ENCODE measurements at places on chromosomes 12 and 14.

- no peak for DNase-seq
Observed at GRCh38 chr12:41497409-41497808, 309.3 kb downstream of the PDZRN4 start.

DNA sequence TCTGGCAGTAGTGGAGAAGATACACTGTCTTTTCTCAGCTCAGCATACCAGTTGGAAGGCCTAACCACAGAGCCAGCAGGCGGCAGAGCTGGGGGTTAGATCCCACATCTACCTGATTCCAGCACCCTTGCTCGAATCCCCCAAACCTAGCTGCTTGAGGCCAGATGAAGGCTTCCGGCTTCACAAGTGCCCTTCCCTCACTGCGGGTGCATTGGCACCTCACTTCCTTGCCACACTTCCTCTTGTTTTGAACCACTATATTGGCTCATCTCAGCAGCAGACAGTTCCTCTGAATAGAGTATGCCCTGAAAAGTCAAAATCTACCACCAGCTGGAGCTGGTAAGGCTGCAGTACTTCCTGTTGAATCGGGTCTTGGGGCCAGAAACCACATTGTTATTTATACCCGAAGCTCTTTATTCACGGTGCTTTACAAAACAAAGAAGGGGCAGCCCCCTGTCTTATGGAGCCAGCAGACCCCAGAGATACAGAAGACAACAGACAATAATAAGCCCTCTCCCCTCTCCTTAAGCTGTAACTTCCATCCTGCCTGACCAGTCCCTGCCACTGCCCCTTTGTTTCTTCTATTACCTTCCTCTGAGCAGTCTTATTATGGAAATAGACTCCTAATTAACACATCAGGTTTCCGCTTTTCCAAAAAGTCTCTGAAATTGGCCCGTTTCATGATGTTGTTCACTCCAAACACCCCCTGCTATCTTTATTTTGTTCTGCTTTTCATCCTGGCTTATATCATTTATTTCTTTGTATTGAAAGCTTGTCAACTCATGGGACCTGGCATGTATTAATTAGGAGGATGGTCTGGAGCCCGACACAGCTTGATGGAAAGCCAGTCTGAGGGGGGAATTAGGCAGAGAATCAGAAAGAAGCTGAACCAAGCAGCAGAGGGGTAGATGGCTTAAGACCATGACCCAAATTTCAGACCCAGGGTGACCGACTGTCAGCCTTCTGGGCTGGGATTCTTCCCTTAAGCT lies 233.5 kb downstream of the EFCAB11 start:
- DNase-seq, result no peak

GRCh38 chr12:14138495-14138894 lies 157.1 kb upstream of the GRIN2B start:
- DNase-seq, result no peak

GRCh38 chr12:8157484-8158198 lies 826 bp downstream of the ZNF705A start:
- DNase-seq, result no peak

- no peak for DNase-seq
Observed at GRCh38 chr12:29026419-29026818, 122.7 kb upstream of the FAR2 start.

DNA sequence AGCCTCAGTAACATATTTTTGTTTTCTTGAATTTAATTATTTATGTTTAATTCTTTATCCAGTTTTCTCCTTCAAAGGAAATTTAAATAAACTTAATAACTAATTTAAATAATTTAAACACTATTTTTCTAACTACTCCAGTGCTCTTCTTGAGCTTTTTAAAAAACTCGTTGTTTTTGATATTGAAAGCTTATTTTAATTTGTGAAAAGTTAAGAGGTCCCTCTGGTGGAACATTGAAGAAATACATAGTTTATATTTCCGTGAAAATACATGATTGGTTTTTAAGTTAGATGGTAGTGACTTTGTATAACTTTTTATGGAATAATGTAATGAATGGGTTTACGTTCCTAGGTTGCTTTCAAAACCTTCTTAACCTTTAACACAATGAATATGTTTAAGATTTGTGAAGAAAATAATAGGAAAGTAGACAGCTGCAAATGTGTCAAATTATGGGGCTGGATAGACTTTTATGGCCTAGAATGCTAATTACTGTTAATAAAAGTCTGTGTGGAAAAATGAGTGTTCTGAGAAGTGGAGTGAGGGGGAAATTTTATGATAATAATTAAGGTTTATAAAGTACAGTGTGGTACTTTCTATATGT lies 45.9 kb upstream of the MSRB3 start:
- DNase-seq, result no peak

DNA sequence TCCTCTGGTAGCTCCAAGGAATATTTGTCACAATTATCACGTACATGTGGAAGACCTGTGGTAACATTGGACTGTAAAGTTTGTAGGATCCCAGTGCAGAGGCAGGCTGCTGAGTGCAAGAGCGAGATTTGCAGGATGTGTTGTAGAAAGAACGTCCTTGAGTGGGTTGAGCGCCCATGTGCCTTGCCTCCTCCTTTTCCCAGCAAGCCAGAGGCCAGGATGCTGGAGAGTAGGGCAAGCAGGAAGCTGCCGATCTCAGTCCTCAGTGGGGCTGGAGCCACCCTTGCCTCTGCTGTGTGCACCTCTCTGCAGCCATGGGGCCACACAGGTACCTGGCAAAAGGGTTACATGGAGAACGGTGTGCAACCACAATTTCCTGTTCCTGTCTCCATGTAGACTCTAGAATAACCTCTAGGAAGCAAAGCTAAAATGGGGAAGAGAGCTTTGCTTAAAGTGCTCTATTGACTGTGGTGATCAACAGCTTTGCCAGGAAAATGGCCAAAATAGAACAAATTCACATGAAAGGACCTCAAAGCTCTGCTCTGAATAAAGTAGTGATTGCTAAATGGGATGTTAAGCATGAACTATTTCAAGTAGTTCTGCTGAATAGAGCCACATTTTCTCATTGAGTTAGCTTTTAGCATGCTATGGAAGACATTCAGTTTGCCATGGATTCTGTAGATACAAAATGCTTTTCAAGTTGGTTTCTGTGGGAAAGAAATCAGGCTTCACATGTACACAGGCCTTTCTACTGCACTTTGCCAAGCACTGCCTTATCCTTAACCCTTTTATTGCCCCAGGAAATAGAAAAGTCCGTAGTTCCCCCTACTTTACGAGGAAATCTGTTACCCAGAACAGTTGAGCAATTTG lies 37.4 kb downstream of the ANKRD9 start:
- DNase-seq, result no peak

DNA sequence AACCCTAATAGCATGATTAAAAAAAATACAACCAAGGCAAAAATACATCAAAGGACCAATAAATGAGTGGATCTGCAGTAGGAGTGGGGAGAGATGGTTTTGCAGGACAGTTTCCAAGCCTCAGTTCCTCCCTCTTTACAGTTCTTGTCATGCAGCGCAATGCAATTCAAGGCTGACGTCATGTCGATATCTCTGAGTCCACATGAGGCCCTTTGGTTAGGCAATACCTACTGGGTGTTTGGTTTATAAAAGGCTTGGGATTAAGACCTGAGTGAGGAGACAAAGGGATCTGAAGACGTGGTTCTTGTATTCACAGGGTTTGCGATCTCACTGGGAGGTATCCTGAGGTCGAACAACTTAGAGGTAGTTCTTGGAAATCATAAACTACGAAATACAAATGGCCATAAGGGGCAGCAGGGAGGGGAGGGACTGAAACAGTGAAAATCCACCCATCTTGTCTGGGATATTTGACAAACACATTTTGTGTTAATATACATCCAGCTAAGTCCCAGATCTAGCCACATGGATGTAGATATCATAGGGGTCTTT lies 441.0 kb downstream of the FUT8 start:
- no peak for DNase-seq

GRCh38 chr14:44963775-44964380 lies 1.9 kb downstream of the TOGARAM1 start:
- no peak for DNase-seq

GRCh38 chr12:123655420-123655819 lies 15.5 kb upstream of the TCTN2 start:
- no peak for DNase-seq

DNA sequence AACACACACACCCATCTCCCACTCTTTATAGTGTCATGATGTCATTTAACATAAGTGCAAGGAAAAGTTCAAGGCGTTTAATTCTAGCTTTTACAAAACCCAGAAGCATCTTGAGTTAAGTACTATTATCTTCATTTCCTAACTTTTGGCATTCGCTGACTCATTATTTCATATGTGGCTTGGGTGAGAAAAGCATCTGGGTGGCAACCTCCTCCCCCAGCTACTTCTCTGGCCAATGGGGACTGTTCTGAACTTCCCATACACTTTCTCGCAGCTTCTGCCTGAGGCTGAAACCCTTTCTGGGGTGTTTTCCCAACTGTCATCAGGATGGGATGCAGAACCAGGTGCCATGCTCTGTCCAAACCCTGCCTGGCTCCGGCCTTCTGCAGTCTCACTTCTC lies 2.8 kb upstream of the MARK3 start:
- no peak for DNase-seq

DNA sequence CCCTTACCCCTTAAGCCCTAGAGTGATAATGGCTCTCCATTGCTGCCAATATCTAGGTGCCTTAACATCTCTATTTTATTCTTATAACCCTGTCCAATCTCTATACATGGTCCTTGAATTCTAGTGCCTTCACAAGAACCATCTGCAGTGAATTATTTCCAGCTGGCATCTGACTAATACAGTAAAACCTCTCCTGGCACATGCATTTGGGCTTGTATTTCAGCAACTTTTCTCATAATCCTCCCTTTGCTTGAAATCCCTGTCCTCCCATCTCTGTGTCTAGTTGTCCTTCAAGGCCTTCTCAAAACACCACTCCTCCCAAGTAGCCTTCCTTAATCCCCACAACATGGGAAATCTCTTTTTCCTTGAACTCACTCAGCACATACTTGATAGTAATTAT lies 14.2 kb upstream of the HMGA2 start:
- DNase-seq, result no peak

GRCh38 chr12:30796891-30797371 lies 42.2 kb upstream of the CAPRIN2 start:
- DNase-seq, result no peak

DNA sequence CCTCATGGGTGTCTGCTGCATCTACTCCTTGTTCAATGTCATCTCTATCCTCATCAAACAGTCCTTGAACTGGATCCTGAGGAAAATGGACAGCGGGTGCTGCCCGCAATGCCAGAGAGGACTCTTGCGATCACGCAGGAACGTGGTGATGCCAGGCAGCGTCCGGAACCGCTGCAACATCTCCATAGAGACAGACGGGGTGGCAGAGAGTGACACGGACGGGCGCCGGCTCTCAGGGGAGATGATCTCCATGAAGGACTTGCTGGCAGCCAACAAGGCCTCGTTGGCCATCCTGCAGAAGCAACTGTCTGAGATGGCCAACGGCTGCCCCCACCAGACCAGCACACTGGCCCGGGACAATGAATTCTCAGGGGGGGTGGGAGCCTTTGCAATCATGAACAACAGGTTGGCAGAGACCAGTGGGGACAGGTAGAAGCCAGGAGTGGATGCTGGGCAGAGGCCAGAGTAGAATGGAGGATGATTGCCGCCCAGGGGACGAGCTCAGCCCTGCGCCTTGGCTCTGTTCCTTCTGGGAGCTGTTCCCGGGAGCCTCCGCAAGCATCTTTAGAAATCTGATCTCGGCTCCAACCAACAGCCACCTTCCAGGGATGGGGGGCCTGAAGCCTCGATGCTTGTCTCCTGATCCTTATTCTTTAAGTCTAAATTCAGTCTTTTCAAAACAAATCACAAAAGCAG lies 71.6 kb upstream of the PSMC1 start:
- no peak for DNase-seq

DNA sequence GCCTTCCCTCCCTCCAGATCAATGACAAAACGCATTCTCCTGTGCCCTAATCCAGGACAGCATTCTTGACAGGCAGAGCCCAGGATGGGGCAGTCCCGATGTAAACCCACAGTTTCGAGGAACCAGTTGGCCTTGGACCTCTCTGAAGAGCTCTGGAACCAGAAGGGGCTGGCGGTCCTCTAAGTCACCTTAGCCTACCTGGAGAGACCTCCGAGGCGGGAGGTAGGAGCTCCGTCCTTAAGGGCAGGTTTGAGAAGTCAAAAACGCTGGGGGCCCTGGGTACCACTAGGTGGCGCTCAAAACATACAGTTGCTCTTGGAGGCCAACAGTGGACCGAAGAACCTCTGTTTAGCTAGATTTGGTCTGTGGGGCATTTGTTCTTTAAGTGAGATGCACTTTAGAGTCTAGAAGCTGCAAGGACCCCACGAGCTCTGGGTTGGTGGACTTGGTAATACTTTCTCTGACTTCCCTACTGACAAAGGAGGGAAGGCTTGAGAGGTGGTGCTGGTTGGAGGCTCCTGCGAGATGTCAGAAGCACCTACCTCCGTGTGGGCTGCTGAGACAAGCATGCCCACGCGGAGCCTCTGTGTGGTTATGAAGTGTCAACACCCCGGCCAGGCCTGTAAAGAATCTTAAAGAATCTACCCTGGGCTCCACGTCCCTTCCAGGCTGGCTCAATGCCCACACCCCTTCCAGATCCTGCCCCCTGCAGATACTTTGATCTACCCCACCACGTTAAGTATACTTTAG lies 74.8 kb upstream of the CHST11 start:
- DNase-seq, result peak; percentile 72

DNA sequence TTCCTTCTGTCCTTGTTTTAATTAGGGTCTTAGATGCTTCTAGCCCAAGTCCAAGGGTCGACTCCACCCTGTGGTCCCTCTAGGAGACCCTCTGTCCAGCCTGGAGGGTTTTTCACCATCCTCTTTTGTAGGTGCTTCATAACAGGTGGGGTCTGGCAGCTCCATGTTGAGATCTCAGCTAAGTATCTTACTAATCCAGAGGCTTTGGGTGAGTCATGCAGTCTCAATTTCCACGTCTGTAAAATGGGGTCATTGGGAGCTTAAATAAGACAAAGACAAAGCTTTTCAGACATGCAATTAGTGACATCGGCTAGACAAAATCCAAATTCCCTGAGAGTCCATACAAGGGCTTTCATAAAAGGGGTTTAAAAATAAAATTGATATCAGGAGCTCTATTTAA lies 3.2 kb downstream of the HSPB8 start:
- DNase-seq, result no peak

GRCh38 chr14:105180592-105181548 lies at the start of gene NUDT14:
NUDT14 (minus strand) TSS chr14:105181312; CDS start chr14:105181209, 103 bp downstream.
- peak; percentile 76 for DNase-seq

- no peak for DNase-seq
Observed at GRCh38 chr12:89384807-89385206, 32.5 kb upstream of the DUSP6 start.

DNA sequence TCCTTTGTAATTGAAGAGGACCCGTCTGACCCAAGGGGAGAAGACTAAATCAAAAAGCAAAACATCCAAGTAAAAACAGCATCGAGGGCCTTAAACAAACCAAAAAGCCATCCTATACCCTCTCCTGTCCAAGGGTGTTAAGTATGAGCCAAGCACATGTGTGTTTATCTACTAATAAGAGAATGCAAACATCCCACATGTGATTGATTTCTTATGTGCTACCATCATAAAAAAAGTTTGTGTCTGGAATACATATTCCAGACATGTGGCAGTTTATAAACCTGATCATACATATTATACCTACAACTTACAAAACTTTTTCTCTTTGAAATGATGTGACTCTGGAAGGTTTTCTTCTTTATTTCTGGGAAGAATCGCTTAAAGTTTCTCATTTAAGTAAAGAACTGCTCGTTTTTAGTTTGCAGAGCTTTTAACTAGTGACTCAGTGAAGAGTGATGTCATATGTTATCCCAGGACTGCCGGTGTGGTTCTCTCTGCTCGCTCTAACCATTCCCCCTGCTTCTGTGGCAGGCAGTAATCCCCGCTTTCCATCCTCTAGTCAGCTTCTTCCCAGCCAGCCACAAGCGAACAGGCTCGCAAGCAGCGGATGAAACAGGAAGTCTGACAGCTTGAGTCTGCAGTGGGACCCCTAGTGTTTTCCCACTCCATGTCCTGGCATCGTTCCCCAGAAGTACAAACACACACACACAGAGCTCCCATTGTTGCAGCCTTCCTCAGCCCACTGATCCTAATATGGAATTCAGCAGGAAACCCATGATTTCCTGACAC lies 431 bp upstream of the RHOJ start:
- DNase-seq, result peak; percentile 10
